ENCODE measurements at places on chromosomes 7 and 10.

DNA sequence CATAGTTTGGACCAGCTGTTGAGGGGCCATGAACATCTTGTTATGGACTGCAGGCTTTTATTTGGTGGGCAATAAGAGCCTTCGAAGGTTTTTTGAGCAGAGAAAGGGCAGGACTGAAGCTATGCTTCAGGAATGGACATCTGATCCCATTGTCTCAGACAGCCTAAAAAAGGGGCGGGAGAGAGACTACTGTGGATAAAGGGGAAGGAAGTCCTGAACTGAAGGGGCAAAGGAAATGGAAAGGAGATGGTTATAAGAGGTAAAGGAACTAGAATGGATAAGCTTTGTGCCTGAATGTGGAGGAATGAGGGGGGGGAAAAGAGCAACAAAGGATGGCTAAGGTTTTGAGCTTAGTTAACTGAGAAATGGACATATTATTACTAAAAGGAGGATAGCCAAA lies 172.5 kb downstream of the SKAP2 start:
- no peak for DNase-seq

DNA sequence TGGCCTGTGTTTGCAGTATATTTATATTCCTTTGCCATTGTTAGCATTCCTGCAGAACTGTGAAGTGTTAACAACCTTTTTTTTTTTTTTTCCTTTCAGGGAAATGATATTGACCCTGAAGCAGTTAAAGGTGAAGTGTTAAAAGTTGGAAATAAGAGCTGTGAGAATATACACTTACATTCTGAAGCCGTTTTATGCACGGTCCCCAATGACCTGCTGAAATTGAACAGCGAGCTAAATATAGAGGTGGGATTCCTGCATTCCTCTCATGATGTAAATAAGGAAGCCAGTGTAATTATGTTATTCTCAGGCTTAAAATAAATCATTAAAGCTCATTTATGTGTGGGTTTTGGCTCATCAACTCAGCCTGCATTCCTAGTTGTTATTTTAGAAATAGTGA lies 92.8 kb upstream of the CAPZA2 start:
- DNase-seq: no peak

DNA sequence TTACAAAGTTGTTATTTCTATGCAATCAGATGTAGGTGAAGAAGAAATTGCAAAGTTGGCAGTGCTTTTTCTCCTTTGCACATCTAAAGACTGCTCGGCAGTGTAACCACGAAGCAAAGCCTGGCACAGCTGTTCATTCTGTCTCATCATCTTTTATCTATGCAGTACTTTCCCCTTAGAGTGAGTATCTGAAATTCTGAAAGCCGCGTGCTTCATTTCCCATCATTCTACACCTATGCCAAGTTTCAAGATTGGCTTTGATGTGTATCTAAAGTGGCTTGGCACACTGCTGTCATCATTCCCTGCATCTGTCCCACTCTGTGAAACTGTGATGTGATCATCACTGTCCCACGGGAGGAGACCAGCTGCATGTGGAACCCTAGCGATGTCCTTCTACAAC lies 15.2 kb downstream of the SOSTDC1 start:
- DNase-seq: no peak

DNA sequence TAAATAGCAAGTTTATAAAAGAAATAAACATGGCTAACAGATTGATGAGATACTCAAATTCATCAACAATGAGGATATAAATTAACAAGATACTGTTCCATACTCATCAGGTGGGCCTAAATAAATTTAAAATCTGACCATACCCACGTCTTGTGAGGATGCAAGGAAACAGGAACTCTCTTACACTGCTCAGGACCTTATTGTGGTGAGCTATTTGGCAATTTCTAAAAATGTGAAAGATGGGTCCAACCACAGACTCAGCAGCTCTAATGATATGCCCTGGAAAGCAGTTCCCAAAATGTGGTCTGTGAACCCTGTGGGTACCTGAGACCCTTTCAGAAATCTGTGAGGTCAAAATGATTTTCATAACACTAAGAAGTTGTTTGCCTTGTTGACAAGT lies 21.5 kb downstream of the RPP38 start:
- DNase-seq: no peak

- DNase-seq: no peak
Measured at GRCh38 chr7:27121684-27122076, 8.9 kb downstream of the HOXA4 start.

DNA sequence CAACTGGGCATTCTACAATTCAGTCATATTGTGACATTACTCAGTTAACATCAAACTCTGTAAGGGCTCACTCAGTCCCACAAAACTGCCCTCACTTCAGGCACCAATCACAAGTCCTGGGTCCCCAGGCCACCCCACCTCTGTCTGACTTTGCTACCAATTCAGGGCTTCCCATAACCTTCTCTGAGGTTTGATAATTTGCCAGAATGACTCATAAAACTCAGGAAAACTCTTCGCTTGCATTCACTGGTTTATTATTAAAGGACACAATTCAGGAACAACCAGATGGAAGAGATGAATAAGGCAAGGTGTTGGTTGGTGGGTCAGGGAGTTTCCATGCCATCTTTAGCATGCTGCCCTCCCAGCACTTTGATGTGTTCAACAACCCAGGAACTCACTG lies 41.3 kb downstream of the AVL9 start:
- DNase-seq: no peak

GRCh38 chr10:130022511-130023299 lies 58.6 kb upstream of the EBF3 start:
- DNase-seq: no peak

DNA sequence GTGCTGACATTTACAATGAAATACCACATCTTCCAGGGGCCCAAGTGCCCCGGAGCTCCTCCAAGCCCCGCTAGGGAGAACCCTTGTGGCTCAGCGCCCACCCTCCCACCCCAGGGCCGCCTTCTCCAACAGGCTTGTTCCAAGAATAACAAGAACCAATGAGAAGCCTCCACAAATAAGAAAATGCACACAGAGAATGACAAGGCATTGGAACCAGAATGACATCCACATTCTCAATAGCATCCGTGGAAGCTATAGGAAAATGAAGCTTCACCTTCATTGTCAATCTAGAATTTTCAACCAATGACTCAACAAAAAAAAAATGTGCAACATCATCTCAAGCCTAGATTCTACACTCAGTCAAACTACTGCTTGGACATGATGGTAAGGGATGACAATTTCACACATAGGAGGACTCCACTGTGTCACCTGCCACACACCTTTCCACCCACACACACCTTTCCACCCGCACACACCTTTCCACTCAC lies 50.4 kb upstream of the PPP2R2D start:
- no peak for DNase-seq

DNA sequence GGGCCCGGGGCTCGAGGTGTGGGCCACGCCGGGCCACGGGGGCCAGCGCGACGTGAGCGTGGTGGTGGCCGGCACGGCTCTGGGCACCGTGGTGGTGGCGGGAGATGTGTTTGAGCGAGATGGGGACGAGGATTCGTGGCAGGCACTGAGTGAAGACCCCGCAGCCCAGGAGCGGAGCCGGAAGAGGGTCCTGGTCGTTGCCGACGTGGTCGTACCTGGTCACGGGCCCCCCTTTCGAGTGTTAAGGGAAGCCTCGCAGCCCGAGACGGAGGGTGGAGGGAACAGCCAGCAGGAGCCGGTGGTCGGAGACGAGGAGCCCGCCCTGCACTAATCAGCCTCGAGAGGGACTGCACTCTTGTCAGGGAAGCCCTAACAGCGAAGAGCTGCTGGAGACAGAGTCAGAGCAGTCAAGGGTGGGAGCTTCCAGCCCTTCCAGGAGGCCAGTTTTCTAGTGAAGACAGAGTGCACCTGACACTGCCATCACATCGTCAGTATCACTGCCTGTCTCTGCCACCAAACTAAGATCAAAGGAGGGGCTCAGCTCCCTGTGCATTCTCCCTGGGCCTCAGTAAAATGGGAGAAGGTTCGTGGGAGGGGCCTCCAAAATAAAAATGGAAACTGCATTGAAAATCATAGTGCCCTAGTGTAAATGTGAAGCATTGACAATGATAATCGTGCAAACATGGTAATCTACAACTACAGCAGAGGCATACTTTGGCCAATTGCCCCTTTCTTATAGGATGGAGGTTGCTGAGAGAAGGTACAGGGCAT lies 1.3 kb downstream of the MBLAC1 start:
- peak; percentile 20 for DNase-seq

DNA sequence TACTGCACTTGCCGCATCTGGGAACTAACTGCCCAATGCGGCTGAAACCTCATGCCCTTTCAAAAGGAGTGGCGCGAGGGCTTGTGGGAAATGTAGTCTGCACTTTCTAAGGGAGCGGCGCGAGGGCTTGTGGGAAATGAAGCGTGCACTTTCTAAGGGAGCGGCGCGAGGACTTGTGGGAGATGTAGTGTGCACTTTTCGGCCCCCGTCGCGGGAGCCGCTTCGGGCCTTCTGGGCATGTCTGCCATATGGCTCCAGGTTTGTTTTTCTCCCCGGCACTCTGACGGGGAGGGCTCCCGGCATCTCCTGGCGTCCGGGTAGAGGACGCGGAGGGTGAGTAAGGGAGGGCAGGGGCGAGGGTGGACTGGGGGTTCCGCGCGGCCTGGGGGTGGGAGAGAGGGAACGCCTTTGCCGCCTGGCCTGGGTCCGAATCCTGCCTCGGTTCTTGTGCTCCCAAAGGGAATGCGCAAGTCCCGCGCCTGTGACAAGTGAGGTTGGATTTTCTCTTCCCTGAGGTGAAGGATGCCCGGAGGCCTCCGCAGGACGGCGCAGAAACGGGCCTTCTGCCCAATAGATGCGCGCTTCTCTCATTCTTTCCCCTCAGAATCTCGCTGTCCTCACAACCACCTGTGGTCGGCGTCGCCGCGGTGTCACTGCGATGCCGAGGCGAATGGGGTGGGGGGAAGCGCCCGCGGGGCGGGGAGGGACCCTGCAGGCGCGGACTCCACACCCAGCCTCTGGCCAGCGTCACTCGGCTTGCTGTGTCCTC lies at the start of gene ZNF37A:
Gene ZNF37A, plus strand, starts transcription at position 180 of the 769 bp plus-strand sequence. CDS start 2,281 bp downstream, outside the sequence.
- DNase-seq: peak; percentile 98

GRCh38 chr7:125126376-125126775 lies 196.8 kb upstream of the POT1 start:
- no peak for DNase-seq

- peak; percentile 62 for DNase-seq
Measured at GRCh38 chr10:14543046-14543903, 212.6 kb upstream of the FRMD4A start.

DNA sequence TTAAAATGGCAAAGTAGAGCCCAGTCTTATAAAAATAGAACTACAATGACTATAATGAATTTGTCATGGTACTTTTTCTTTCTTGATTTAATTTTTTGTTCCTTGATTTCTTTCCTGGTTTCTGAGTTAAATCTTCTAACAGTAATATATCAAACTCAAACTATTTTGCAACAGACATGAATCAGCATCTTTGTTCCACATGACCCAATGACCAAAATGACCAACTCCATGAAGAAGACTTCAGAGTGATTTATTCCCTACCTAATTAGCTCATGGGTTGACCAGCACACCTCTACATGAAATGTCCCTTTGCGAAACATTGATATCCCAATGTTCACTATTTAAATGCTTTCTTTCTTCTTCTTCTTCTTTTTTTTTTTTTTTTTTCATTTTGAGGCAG lies 30.9 kb downstream of the NMT2 start:
- DNase-seq: no peak

GRCh38 chr10:71659111-71659634 lies 60.4 kb downstream of the C10orf105 start:
- no peak for DNase-seq

DNA sequence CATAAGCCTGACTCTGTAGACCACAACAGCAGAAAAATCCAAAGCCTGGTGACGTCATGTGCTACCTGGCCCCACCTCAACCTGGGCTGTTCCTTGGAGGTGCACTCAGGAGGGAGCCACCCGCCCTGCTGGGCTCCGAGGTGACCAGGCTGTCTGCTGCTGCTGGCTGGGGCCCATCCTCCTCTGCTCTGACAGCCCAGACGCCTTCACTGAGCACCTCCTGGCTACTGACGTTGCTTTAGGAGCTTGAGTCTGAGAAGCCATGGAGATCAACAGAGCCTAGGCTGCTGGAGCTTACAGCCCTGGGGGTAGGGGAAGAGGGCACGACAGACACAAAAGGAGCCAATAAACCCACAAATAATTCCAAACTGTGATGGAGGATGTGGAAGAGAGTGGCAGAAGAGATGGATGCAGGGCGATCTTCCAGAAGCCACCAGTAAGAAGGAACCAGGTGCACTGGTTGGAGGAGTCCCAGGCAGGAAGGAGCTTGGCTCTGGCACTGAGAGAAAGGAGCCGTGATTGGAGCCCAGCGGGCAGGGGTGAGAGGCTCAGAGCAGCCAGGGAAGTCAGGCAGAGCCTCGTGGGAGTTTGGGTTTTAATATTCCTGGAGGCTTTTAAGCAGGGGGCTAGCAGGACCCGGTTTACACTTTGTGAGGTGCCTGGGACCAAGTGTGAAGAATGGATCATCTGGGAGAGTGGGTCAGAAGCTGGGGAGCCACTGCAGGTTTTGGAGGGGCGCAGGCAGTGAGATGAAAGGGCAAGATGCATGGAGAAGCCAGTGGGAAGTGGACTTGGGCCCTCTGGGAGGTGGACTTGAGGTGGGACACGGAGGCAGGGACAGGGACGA lies 1.7 kb upstream of the PTPRE start:
- no peak for DNase-seq

DNA sequence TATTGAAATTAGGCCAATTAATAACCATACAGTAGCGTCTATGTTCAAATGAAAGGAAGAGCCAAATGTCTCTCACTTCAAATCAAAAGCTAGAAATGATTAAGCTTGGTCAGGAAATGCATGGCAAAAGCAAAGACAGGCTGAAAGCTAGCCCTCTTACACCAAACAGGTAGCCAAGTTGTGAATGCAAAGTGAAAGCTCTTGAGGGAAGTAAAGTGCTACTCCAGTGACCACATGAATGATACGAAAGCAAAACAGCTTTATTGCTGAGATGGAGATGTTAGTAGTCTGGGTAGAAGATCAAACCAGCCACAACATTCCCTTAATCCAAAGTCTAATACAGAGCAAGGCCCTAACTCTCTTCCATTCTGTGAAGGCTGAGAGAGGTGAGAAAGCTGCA lies 123.8 kb downstream of the TEX36 start:
- no peak for DNase-seq

GRCh38 chr7:78489476-78490240 lies 691.1 kb downstream of the PHTF2 start:
- DNase-seq: peak; percentile 53

DNA sequence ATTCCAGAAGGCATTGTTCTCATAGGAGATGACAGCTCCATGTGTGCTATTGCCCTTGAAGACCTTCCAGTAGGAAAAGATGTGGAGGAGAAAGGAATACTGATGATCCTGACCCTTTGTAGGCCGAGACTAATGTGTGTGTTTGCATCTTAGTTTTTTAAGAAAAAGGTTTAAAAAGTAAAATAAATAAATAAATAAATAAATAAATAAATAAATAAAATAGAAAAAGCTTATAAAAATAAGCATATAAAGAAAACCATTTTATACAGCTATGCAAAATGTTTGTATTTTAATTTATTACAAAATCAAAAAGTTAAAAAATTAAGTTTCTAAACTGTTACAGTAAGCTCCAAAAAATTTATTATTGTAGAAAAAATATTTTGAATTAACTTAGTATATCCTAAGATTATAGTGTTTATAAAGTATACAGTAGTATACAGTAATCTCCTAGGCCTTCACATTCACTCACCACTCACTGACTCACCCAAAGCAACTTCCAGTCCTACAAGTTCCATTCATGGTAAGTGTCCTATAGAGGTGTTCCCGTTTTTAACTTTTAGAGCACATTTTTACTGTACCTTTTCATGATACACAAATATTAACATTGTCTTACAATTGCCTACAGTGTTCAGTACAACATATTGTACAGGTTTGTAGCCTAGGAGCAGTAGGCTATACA lies 435.2 kb upstream of the SEMA3A start:
- no peak for DNase-seq

Measured in Ammon's horn (tissue), 1 donor.